ENCODE measurements at places on chromosomes 16 and 17.

- DNase-seq = peak; percentile 38
Measured at GRCh38 chr17:81295676-81296381, 722 bp upstream of the SLC38A10 start.

GRCh38 chr16:9534759-9535158 lies 443.3 kb downstream of the HAPSTR1 start:
- no peak for DNase-seq

GRCh38 chr16:23852794-23853562 lies 17.2 kb downstream of the PRKCB start:
- no peak for DNase-seq

- DNase-seq = no peak
Measured at GRCh38 chr16:53895433-53895832, 191.5 kb downstream of the FTO start.

- DNase-seq = no peak
Measured at GRCh38 chr17:83146347-83146746, 66.9 kb downstream of the METRNL start.

DNA sequence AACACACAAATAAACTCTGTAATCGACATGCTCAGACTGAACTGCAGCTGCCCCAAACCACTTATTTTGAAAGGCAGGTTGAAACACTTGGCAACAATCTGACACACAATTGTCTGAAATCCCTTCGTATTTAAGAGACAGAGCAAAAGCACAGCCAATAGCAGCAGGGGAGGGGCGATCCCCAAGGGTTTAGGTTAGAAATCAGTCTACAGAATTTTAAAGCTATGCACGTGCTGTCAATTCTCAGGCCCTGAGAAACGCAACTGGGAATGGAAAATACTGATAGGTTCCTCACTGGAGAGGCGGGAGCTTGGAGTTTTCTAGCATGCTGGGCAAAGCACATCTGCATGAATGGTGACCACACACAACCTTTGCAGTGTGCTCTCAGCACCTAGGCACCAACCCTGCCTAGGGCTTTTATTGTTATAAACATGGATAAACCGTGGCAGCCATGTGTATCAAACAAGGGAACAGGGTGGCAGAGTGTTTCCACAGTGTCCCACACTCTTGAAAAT lies 168.0 kb downstream of the AATF start:
- no peak for DNase-seq

DNA sequence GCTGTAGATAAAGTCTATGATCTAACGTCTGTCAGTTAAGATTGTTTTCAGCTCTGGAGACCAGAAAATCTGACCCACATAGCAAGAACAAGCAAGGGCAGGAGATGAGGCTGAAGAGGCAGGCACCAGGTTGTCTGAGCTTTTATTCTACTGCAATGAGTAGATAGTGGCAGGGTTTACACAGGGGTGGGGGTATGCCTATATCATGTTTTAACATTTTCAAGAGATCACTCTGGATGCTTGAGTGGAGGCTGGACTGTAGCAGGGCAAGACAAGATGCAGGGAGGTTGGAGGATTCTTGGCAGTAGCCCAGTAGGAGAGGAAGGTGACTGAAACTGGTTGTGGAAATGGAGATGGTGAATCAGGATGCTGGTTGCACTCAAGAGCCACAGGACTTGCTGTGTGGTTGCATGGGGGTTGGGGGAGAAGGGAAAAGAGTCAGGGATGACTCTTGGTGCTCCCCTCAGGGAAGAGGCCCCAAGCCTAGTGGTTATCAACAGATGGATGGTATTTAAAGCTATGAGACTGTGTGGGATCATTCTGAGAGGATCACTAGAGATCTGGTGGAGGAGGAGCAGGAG lies 143.1 kb upstream of the KCNJ18 start:
- no peak for DNase-seq

GRCh38 chr16:54282202-54282927 lies 4.2 kb downstream of the IRX3 start:
- no peak for DNase-seq

- no peak for DNase-seq
Measured at GRCh38 chr16:69929480-69929879, 21.7 kb upstream of the CLEC18A start.

GRCh38 chr17:39416141-39416540 lies 14.7 kb upstream of the FBXL20 start:
- no peak for DNase-seq

GRCh38 chr16:19167710-19168370 lies at the start of gene SYT17:
SYT17 (plus strand) TSS chr16:19168240; CDS start chr16:19168647, 407 bp downstream.
- peak; percentile 10 for DNase-seq

GRCh38 chr16:84907575-84907974 lies 87.8 kb downstream of the CRISPLD2 start:
- no peak for DNase-seq

GRCh38 chr17:50219342-50219741 lies 17.9 kb upstream of the COL1A1 start:
- peak; percentile 92 for DNase-seq

DNA sequence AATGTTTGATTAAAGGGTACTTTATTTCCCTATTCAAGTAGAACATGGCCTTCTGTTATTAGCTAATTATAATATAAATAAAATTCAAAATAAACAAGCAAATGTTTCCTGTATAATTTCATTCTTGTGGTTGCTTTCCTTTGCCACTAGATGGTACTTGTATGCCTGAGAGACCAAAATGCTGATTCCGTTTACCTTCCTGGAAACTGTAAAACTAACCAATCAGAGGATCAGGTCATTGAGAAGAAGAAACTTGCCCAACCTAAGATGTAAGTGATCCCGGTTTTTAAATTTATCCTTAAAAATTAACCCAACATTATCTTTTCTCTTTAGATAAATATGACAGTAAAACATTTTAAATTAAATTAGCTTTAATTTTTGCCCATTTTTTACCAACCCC lies 8.1 kb upstream of the ABCA5 start:
- DNase-seq = peak; percentile 18

DNA sequence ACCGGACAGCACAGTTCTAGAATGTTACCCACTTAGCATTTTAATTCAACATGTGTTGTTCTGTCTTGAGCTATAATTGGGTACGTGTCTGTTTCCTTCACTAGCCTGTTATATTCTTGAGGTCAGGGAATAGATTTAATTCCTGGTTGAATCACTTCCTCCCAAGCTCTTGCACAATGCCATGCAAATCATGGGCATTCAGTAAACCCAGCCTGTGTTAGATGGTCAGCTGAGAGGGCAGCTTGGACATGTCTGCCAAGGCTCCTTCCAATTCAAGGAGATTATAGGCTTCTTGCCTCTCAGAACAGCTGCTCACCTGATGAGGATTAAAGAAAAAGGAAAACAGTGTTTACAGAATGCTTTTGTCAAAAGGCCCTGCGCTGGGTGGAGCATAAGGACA lies 12.6 kb downstream of the C1QTNF1 start:
- DNase-seq = peak; percentile 64

GRCh38 chr17:57948555-57949420 lies 6.4 kb downstream of the CUEDC1 start:
- peak; percentile 100 for DNase-seq

- DNase-seq = no peak
Measured at GRCh38 chr16:11964761-11965551, at the start of gene TNFRSF17. TNFRSF17 (plus strand) TSS chr16:11965210; CDS start chr16:11965325, 115 bp downstream.

- DNase-seq = no peak
Measured at GRCh38 chr17:74020522-74020921, 183.0 kb upstream of the RPL38 start.

DNA sequence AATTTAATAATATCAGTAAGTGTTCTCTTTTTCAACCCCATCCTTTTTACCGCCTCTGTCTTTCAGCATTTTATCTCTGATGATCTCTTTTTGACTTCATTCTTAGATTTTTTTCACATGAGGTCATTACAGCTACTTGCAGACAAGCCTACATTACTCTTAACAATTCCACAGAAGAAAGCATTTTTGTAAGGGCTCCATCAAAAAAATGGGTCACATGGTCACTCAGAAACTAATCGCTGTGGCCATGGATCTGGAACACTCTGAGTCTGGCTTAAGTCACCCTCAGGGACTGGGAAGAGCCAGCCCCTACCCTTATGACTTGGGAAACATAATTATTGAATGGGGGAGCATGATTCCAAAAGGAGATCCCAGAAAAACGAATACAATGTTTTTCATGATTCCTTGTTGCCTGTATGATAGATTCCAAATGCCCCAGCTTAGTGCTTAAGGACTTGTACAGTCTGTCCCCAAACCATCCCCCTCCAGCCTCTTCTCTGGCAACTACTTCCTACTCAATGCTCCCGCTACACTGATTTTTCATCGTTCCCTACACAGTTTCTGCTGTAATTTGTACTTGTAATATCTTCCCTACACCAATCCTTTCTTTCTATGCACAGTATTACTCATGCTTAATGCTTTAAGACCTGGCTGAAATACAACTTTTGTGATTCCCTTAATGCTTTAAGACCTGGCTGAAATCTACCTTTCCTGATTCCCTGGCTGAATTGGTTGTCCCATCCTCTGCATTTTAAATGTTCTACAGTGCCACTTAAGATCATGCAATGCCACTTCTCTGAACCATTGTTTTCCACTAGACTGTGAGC lies 457.8 kb downstream of the HS3ST4 start:
- no peak for DNase-seq

DNA sequence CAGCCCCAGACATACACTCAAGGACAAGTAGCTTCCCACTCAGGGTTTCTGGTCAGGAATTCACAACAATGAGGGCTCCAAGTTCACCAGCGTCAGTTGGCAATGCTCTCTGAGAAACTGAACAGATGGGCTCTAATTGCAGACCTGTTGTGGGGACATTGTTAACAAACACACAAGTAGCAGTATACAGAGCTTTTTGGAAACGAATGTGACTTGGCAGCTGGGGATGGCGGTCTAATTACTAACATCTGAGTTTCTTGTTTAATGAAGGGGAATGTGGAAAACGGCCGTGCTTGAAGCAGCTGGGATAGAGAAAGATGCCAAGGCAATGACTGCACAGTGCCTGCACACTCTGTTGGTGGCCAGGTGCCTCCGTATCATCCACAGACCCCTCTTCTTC lies 316.1 kb upstream of the IRX3 start:
- DNase-seq = no peak

Data from kidney glomerular epithelial cell (primary cell).